COR-L47 (cell line): ENCODE measurements at places on chromosomes 13 and 19.

DNA sequence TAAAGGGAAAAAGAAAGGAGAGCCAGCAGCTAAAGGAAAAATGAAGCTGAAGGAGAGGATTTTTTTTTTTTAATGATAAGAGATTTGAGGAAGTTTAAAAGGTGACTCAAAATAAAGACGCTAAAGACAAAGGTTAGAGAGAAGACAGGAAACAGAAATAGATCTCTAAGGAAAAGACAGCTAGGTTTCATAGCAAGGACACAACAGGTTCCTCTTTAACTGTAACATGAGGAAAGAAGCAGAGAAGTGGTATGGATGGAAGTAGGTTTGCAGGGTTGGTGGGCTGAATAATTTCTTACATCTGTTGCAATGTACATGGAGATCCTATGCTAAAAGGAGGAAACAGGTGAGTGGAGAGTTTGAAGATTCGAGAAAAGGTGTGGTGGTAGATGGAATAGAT is 107.5 kb downstream of the MYCBP2 start:
- no peak for DNase-seq

DNA sequence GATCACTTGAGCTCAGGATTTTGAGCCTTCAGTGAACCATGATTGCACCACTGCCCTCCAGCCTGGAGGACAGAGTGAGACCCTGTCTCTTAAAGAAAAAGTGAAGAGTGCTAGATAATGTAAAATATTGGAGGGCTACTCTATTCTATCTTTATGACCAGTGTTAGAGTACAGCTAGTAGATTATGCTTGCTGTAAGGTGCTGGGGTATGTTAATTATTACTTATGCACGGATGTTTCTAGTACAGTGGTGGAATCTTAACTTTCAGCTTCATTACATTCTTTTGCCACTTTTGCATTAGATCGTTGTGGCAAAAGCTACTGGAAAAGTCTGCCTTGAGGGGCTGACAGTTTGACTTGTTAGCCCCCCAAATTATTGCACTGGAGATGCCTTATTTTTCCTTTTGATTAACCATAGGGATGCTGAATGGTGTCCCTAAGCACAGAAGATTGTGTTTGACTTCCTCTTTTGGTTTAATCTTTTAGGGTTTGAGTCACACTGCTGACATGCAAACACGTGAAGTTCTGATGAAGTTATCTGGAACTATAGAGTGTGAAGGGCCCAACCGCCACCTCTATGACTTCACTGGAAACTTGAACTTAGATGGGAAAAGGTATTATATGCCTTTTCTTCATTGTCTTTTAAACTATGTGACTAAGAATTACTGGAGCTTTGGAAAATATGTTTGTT is 169.8 kb downstream of the ATP8A2 start:
- no peak for DNase-seq

DNA sequence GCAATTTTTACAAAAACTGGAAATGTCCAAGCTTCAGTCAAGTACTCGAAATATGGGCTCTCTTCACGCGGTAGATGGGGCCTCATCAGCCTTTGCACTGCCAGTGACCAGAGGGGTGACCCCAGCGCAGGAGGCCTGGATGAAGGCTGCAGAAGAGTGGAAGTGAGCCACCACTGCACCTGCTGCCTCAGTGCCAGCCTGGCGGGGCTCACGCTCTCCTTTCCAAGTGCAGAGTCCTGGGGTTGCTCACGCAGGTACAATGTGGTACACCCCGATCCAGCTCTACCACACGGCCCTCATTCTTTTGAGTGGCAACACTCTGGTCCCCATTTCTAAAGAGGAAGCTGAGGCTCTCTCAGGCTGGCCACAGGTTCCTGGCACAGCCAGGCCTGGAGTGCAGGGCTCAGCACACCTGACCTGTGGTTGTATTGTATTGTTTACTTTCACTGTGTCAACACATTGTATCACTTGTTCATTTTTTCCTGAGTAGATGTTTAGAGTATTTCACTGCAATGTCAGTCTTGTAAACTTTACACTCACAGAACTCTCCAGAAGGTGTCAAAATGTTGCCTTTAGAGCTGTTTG is 97.3 kb upstream of the SOX1 start:
- DNase-seq, result no peak

GRCh38 chr13:43786766-43787517 is at the start of gene ENOX1:
ENOX1 (minus strand) TSS chr13:43786972.
- DNase-seq, result peak; percentile 91

- no peak for DNase-seq
Measured at GRCh38 chr13:102275969-102276368, 125.9 kb downstream of the FGF14 start.

DNA sequence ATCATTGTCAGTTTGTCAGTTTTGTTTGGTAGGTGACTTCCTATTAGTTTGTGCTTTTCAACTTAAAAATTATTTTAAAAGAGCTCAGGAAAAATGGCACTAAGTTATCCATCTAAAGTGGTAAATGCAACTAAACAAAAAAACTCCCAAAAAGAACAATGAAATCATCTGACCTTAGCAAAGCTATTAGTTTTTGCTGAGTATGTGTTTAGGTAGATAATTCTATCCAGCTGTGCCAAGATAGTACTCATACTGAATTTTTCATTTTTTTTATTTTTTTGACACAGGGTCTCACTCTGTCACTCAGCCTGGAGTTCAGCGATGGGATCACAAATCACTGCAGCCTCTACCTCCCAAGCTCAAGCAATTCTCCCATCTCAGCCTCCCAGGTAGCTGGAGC is 645.3 kb downstream of the TBC1D4 start:
- no peak for DNase-seq

- DNase-seq, result no peak
Measured at GRCh38 chr13:90896002-90896401, 451.5 kb upstream of the MIR17HG start.

- DNase-seq, result no peak
Measured at GRCh38 chr19:13102666-13103580, at the start of gene LYL1. LYL1 (minus strand) TSS chr19:13102858; CDS start chr19:13101171, 1,687 bp downstream.

DNA sequence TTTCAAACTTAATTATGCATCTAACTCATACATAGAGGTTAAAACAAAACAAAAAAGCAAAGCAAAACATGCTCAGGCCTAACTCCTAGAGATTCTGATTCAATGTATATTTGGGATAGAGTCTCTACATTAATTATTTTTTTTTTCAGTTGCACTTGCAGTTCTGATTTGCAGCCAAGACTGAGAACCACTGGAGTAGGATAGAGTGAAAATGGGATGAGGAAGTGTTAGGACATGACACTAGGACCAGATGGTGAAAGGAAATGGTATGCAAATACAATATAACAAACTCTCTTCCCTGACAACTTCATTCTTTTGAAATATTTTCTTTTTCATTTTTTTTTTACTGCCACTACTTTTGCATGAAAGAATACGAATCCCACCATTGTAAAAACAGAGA is 1.8 kb downstream of the CCDC122 start:
- DNase-seq, result no peak

- no peak for DNase-seq
Measured at GRCh38 chr13:47594833-47595232, 406.2 kb downstream of the SUCLA2 start.

DNA sequence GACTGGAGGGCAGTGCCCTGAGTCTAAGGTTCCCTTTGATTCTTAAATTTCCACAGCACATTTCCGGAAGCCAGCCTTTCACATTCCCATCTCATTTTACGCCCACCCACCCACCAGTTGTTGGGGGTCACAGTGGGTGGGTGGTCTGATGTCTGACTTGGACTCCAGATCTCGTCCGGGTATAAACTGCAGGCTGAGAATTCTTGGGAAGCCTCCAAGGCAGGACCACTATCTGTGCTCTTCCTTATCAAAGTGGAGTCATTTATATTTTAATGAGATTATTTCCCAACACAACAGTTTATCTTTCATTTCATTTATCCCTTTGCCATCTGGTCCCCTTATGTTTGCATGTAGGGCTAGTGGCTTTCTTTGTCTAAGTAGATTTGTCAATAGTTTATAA is 3.6 kb upstream of the FAM124A start:
- no peak for DNase-seq

DNA sequence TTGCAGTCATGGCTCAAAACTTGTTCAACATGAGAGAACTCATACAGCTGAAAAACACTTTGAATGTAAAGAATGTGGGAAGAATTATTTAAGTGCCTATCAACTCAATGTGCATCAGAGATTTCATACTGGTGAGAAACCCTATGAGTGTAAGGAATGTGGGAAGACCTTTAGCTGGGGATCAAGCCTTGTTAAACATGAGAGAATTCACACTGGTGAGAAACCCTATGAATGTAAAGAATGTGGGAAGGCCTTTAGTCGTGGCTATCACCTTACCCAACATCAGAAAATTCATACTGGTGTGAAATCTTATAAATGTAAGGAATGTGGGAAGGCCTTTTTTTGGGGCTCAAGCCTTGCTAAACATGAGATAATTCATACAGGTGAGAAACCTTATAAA is 20.1 kb downstream of the ZNF283 start:
- DNase-seq, result no peak

GRCh38 chr13:36770741-36771140 is 48.3 kb upstream of the RFXAP start:
- DNase-seq, result no peak

- no peak for DNase-seq
Measured at GRCh38 chr19:38913958-38914357, 2.0 kb upstream of the CCER2 start.

DNA sequence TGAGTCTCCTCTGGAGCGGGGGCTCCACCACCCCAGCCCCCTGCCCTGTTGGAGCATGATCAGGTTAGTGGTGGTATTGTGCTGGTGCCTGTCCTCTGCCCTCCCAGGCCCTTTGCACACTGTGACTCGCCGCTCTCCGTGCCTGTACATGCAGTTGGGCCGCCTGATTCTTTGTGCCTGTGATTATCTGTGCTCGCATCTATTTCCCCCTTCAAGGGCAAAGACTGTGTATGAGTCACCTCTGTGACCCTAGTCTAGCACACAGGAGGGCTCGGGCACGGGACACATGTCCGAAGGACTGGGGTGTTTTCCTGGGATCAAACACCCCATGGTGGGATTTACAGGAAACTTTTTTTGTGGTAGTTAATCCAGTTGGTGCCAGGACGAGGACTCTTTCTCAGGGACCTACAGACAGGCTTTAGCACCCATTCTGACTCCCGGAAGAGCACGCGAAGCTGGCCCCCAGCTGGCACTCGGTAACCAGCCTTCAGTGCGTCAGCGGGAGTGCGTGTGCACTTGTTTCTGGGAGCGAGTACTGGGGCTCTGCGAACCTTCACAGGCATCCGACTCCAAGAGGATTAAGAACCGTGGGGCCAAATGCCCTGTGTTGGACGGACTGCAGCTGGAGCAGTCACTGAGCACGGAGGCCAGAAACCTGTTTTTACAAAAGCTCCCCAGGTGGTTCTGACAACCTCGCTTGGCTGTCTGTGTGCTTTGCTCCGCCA is 6.7 kb downstream of the PPP1R37 start:
- peak; percentile 28 for DNase-seq

- no peak for DNase-seq
Measured at GRCh38 chr19:49132974-49133609, 13.7 kb downstream of the PPFIA3 start.

- peak; percentile 9 for DNase-seq
Measured at GRCh38 chr13:83827338-83827737, 54.9 kb downstream of the SLITRK1 start.
